Activated naive CD4-positive, alpha-beta T cell treated with anti-CD3 and anti-CD28 coated beads, Interleukin-2, amount 50 U/mL, for 72 hours (primary cell): ENCODE measurements at places on chromosomes 6 and 20. TPM values are rescaled to one million over a fixed set of nuclear protein-coding genes. Genes with fewer than 3 reads are reported as not detected.

- DNase-seq = no peak
These were observed 125.3 kb upstream of the PLCB4 start for GRCh38 chr20:8943631-8944030.

DNA sequence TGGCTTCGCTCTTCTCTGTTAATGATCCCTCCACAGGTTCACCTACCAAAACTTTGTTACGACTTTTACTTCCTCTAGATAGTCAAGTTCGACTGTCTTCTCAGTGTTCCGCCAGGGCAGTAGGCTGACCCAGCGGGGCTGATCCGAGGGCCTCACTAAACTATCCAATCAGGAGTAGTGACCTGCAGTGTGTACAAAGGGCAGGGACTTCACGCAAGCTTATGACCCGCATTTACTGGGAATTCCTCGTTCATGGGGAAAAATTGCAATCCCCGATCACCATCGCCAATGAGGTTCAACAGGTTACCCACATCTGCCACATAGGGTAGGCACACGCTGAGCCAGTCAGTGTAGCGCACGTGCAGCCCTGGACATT is 771.4 kb upstream of the DEFB115 start:
- no peak for DNase-seq

DNA sequence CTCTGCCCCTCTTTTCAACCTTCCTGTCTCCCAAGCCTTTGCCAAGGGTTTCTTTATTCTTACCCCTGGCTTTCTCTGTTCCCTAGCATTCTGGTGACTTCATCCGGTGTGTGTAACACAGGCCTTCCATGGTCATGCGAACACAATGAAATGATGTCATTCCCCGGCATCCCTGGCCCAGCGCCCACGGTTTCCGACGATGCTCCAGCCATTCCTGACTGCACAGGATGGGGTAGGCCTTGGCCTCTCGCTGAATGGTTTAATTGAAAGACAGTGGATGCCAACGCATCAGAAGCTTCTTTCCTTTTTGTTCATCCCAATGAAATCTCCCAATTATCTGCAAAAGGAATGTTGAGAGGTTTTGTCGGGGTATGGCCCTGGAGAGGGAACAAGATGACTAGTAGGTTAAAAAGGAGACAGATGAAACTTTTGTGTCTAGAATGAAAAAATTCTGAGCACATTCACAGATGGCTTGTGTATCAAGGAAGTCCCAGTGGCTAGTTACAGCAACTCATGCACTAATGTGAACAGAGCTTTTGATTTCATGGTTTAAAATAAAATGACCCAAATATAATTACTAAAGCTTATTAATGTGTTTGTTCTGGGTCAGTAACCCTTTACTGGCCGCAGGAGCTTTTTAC is 655.0 kb downstream of the QKI start:
- DNase-seq = no peak

DNA sequence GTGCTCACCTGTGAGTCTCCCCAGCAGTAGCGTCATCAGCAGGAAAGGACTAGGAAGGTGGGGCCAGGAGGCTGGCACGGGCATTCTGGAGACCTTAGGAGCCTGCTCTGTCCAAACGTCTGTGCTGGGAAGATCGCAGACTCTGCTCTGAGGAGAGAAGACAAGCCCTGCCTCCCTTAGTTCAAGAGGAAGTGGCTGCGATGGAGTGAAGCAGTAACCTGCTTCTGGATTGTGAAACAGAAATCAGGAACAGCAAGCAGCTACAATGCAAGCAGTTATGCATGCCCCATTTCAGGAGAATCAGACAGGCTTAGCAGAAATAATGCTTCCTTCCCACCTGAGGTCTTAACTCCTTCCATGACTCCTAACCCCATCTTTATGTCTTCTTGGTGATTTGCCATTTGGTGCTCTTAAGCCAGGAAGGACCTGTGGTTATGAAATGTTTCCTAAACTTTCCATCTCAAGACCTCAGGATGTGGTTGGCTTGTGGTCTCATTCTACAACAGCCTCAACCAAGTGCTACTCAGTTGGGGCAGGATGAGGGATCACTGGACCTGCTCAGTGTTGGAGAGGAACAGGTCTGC is at the start of gene SIRPB1:
SIRPB1 (minus strand) TSS at position 149 of the 584 bp plus-strand sequence; CDS start at position 84, 65 bp downstream.
- no peak for DNase-seq

DNA sequence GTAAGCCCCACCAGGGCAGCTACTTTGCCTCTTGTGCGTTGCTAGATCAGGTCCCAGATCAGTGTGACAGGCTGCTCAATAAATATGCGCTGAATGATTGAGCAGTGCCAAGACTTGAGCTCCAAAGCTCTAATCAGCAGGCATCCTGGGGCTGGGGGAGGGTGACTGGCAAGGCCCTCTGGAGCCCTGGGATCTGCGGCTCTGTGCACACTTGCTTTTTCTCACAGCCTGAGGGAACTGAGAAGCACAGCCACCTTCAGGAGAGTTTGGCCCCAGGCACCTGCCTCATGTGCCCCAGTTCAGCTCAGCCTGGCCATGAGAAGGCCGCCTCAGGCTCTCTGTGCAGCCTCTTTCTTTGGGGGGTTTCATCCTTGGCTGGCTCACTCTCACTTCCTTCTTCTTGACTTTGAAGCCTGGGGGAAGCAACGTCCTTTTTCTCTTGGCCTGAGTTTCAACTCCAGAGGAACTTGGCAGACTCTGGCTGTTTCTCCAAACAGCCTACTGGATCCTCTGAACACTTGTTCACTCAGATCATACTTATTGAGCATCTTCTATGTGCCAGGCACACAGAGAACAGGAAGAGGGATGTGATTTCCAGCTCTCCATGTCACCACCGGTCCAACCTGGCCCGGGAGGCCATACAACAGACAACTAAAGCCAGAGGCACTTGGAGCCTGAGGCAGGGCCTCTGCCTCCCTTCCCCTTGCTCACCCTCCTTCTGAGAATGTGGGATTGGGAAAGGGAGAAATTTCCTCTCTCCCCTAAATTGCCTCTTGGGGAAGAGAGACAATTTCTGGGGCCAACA is 114.0 kb downstream of the VEGFA start:
- DNase-seq = no peak

GRCh38 chr20:24634855-24635254 is 165.4 kb downstream of the SYNDIG1 start:
- DNase-seq = no peak

DNA sequence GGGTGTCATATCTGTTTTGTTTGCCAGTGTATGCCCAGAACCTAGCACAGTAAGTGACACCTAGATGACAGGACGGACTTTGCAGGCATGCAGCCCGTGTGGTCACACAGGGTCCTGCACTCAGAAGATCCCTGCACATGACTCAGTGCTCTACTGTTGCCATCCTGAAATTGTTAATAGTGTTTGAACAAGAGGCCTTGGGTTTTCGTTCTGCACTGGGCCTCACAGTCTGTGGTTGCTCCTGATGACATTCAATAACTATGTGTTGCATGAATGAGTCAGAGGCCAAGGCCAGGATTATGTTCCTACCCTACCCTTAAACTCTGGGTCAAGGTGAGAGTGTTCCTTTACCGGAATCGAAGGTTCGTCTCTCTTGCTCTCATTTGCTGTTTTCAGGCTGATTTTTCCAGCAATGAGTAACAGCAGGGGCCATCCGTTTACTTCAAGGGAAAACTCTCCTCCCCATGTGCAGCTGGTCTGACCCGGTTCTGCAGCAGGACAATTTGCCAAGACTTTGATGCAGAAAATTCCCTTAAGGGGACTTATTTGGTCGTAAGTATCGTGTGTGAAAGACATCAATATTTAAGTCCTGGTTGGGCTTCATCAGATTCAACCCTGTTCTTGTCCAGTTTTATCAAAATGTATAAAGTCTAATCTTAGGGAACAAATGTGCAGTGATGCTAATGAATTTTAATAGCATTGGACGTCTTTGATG is 13.0 kb upstream of the PFDN4 start:
- no peak for DNase-seq

DNA sequence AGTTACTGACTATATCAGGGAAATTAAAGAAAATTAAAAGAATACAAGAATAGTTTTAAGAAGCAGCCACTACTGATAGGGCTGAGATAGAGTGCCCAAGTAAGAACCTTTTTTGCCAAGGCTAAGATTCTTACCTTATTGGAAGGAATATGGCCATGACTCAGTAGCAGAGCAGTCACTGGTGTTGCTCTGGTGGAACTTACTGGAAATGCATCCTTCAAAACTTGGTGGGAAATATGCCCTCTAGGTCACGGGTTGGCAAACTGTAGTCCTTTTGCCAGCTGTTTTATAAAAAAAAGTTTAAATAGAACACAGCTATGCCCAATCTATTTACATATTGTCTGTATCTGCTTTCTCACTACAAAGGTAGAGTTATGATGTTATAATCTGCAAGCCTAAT is 6.0 kb downstream of the HSF2 start:
- DNase-seq = no peak

GRCh38 chr6:119308048-119308570 is 41.5 kb downstream of the MAN1A1 start:
- no peak for DNase-seq

DNA sequence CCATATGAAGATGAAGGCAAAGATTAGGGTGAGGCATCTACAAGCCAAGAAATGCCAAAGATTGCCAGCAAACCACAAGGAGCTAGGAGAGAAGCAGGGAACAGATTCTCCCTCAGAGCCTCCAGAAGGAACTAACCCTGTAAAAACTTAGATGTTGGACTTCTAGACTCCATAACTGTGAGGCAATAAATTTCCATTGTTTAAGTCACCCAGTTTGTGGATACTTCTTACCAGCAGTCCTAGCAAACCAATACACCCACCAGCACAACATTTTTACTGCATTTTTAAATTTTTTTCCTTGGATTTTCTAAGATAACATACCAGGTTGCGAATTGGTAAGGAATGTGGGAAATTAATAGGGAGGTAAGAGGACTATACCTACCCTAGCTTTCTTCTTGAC is 47.8 kb upstream of the EYA4 start:
- no peak for DNase-seq

GRCh38 chr6:52297433-52297832 is 12.9 kb upstream of the MCM3 start:
- DNase-seq = no peak

DNA sequence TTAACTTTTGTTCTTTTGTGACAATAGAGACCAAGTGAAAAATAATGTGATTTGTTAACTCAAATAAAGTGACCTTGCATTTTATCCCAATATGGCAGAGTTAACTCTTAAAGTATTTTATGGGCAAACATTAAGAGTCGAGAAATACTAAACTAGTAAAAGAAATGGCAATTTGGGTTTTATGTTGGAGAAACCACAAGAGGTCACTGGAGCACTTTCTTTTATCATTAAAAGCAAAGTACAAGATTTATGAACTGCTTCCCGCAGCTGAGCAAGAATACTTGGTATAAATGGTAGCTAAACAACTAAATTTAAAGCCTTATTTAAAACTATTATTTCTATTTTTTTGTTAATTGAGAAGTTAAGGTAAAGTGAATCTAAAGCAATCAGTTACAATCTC is 33.5 kb upstream of the MCM9 start:
- DNase-seq = no peak

DNA sequence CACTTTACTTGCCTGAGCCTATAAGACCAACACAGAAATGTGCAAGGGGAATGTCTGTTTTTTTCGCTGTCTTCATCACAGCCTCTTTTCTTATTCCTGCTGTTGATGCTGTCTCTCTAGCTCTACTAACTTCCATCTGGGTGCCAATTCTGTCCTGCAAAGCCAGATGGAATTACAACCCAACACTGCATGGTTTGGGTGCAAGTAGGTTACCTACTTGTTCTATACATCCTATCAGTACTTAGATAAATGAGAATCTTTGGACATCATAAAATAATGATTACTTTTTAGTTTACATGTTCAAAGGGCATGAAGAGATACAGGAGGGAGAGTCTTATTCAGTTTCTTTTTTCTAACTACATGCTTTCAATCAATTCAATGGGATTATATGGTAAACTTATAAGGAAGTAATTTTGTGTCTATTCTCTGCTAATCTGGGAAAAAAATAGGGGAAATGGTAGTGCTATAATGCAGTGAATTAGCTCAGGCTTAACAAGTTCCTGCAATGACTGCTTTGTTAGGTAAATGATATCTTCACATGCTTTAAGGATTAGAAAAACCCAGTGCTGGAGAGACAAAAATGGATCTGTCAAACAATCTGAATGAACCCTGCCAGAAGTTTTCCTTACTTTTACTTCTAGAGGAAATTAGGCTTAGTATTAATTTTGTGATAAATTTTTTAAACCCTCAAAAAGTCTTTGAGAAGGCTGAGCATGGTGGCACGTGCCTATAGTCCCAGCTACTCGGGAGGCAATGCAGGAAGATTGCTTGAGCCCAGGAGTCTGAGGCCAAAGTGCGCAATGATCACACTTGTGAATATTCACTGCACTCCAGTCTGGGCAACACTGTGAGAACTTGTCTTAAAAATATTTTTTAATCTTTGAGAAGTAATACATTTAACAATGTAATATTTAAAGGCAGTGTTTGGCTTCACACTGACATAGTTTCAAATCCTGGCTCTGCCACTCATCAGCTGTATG is 86.5 kb upstream of the E2F3 start:
- no peak for DNase-seq

GRCh38 chr6:393391-394221 is 2.1 kb downstream of the IRF4 start:
- DNase-seq = peak; percentile 74

GRCh38 chr6:150025201-150025917 is at the start of gene RAET1L:
Gene RAET1L, minus strand, starts transcription at chr6:150025532. Its CDS starts 61 bp downstream, at chr6:150025471.
- no peak for DNase-seq

DNA sequence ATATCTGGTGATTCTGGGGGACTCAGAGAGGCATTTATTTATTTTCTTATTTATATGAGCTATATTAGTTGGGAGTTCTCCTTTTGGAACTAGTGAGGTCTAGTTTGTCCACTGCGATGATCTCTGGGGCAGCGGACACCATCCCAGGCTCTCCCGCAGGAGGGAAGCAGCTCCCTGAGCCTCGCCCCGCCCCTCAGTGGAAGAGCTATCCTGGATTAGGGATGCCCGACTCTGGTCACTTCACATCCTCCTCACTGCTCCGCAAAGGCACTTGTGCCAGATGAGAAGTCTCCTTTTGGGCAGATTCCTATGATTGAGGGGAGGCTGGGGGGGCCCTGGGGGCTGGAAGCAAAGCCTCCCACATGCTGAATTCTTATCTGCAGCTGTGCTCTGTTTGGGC is 3.6 kb upstream of the MAS1 start:
- DNase-seq = no peak

Gene RSPO3
- total RNA-seq = not detected

Gene TMC2
- not detected for total RNA-seq

Gene SLC17A3
- total RNA-seq = 0.20 TPM

Gene PACRG
- total RNA-seq = not detected

Gene TUBB1
- not detected for total RNA-seq

Gene CTCFL
- not detected for total RNA-seq

Gene EDN1
- total RNA-seq = 0.30 TPM

Gene SIRPA
- total RNA-seq = not detected
